DMS79 treated with DMSO at 0.1 percent for 48 hours (cell line): ENCODE measurements at places on chromosomes 2 and 18.

DNA sequence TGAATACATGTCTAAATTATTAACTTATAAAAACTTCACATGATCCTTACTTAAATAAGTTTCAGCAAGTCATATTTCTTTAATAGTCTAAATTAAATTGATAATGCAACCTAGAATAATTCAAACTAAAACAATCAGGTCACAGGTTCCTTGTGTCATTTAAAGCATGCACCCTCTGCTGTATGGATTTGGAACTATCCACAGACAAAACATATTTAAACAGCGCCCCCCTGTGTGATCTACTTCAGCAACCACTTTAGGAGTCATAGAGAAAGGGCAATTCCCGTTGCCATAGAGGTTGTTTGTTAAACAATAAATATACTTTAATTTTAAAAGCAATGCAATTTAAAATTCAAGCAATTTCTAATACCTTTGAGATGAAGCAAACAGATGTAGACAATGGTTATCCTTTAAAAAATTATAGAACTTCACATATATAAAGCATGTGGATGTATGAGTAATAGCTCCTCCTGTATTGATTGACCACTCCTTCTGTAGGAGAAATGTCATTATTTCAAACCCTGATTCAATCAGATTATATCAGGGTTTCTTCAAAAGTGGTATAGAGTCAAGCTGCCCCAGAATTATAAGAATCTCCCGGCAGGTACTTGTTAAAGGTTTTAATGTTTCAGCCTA lies 21.2 kb downstream of the GRB14 start:
- DNase-seq, result no peak

- DNase-seq, result no peak
Observed at GRCh38 chr2:144553379-144553778, 33.5 kb upstream of the ZEB2 start.

- DNase-seq, result no peak
Observed at GRCh38 chr18:75211626-75211952, 992 bp downstream of the TSHZ1 start.

DNA sequence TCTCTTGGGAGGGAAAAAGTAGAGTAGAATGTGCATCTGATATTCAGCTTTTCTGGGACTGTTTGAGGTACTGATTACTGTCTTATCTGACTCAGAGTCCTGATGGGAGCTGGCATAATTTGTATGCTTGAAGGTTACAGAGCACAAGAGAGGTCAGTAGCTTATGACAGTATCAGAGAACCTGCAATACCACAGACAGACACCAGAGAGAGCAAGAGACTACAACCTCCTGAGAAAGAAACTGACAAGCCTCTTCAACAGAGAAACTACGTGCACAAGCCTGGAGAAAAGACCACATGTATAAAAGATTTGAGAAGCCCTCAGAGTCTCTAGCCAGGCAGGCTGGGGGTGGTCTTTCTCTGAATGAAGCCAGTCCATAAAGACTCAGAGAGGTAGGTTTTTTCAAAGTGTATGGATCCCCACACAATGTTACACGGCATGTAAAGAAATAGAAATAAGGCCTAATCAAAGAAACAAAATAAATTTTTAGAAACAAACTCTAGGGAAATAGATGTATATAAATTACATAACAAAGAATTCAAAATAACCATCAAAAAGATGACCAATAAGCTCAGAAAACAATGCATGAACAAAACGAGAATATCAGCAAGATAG lies 568.3 kb downstream of the LRRTM4 start:
- DNase-seq, result no peak

- no peak for DNase-seq
Observed at GRCh38 chr2:122194546-122194945, 439.1 kb downstream of the TSN start.

- no peak for DNase-seq
Observed at GRCh38 chr2:158922601-158923000, 45.8 kb upstream of the TANC1 start.

GRCh38 chr18:52888014-52888413 lies 548.0 kb downstream of the DCC start:
- DNase-seq, result no peak

- no peak for DNase-seq
Observed at GRCh38 chr2:26279886-26280285, 35.1 kb downstream of the HADHB start.

- no peak for DNase-seq
Observed at GRCh38 chr18:76463358-76463757, 31.7 kb downstream of the ZNF516 start.

- DNase-seq, result no peak
Observed at GRCh38 chr2:112706170-112706664, 14.6 kb upstream of the NT5DC4 start.

- DNase-seq, result no peak
Observed at GRCh38 chr18:62715436-62715758, at the start of gene PHLPP1. Gene PHLPP1, plus strand, starts transcription at chr18:62715541. Its CDS starts 143 bp downstream, at chr18:62715684.

DNA sequence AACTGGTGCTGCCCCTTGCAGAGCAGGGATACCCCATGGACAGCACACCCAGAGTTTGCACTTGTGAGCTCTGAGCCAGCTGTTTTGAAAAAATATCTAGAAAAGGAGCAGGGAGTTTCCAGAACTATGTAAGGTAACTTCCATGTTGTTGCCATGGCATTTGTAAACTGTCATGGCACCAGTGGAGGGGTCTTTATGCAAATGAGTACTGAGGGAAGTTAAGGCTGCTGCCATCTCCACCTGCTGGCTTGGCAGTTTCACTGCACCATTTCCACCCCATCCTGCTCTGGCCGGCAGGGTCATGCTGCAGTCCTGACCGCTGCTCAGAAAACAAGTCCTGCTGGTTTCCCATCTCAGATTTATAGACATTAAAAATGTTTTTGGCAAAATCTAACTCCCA lies 52.3 kb upstream of the SNTG2 start:
- DNase-seq, result no peak

DNA sequence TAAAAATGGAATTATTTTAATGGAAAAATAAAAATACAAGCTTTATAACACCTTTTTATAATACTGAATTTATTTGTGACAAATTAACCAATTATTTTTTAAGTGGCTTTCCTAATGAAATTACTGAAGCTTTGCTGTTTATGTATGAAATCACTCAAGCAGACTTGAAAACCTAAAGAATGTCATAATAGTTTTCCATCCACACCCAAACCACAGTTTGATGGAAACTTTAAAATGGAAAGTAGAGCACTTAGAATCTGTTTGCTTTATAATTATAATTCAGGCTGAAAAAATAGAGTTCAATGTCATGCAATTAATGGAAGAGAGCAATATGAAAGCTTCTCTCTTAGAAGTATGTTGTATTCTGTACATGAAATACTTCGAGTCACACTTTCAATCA lies 31.6 kb upstream of the WDR75 start:
- no peak for DNase-seq

GRCh38 chr2:3199627-3200345 lies 177.8 kb downstream of the EIPR1 start:
- no peak for DNase-seq

DNA sequence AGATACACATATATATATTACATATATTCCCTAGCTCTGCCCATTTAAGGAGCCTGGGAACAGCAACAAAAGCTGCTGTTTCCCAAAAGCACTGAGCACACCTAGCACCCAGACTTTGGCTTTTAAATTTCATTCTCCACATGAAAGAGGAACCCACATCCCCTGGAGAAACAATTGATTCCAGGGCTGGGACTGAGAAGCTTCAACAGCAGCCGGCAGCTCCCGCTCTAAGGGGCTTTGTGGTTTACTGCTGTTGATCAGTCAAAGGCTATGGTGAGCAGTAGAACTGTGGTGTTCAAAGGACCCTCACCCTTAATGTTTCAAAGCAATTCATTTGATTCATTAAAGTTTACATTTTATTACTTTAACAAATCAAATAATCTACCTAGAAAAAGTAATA lies 83.3 kb upstream of the SLC66A3 start:
- DNase-seq, result no peak

DNA sequence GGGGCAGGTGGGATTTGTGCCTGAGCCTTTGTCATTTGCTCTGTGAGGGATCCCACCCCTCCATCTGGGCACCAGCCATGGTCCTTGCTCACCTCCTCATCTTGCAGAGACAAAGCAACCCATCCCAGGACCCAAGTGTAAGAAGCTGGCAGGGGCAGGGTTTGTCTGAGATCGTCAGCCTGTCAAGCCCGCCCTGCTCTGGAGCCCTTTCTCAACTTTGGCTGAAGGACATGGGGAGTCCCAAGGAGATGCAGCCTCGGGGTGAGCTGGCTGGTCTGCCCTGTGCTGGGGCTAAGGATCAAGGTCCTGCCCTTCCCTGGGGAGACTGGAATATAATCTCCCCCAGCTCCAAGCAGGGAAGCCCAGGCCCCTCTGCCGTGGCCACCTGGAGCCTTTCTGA lies 86.0 kb downstream of the CAPN13 start:
- DNase-seq, result no peak

DNA sequence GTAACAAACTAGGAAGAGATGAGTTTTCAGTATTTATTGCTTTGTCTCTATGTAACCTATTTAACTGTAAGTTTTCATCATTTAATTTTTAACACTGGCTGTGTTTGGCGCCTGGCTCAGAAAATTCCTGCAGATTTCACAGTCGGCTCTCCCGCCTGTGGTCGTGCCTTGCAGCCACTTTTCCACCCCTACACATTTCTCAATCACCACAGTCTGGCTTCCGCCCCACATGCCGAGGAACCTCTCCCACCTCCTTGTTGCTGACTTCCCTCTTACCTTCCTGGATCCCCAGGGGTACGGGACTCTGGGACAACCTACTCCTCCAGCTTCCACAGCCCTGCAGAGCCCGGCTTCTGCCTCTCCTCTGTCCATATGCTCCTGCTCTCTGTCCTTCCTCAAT lies 41.6 kb upstream of the MGAT4A start:
- DNase-seq, result no peak

DNA sequence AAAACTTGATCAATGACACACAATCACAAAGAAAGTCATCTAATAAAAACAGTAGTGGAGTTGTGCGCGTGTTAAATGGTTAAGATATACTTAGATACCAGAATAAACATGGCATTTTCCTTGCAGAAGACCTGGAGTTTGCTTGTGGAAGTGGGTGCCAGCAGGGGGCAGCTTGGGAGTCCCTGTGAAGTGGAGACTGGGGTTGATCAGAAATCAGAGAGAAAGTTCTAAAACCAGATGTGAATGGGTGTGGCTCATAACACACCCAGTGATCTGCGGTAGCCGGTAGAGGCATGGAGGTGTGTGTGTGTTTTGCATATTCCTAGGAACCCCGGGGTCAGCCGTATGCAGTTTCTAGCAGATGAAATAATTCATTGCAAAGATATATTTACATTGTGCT lies 300.1 kb upstream of the TRIB2 start:
- no peak for DNase-seq

DNA sequence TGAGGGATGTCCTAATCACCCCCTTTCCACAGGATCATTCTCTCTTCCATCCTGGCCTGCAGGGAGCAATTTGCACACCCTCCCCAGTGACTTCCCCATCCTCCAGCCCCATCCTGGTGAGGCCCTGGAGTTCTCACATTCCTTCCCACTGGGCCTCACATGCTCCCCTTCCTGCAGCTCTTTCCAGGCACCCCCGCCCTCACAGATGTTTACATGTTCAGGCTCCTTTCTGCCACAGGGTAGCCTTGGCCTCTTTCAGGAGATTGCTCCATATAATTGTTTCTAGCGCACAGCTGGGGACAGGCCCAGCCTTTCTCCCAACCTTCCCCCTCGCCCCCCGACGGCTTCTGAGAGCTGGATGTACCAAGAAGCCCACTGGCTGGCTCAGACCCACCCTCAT lies 288.4 kb upstream of the TRIB2 start:
- DNase-seq, result no peak

GRCh38 chr2:159551806-159552205 lies 64.5 kb downstream of the BAZ2B start:
- DNase-seq, result no peak

- DNase-seq, result peak; percentile 68
Observed at GRCh38 chr2:65130664-65131175, 814 bp upstream of the RAB1A start.
